ENCODE measurements at places on chromosomes 12 and 14.

DNA sequence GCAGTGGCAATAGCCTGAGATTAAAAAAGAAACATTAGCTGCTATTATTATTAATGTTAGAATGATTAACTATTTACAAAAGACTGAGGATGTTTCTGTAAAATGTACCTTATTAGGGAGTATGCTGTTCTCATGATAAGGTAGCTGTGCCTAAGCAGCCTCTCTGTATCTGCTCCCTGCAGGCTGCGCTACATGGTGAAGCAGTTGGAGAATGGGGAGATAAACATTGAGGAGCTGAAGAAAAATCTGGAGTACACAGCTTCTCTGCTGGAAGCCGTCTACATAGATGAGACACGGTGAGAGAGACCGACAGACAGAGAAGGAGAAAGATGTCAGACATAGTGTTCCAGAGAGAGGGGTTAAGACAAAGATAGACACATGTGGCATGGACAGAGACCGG, 17.4 kb downstream of the PDE1B start:
- no peak for DNase-seq

GRCh38 chr14:28629328-28630004, 137.1 kb upstream of the FOXG1 start:
- no peak for DNase-seq

- no peak for DNase-seq
These were observed 75.4 kb downstream of the BTG1 start for GRCh38 chr12:92070054-92070863.

- peak; percentile 61 for DNase-seq
These were observed 5.3 kb upstream of the PLEKHG3 start for GRCh38 chr14:64698903-64699302.

DNA sequence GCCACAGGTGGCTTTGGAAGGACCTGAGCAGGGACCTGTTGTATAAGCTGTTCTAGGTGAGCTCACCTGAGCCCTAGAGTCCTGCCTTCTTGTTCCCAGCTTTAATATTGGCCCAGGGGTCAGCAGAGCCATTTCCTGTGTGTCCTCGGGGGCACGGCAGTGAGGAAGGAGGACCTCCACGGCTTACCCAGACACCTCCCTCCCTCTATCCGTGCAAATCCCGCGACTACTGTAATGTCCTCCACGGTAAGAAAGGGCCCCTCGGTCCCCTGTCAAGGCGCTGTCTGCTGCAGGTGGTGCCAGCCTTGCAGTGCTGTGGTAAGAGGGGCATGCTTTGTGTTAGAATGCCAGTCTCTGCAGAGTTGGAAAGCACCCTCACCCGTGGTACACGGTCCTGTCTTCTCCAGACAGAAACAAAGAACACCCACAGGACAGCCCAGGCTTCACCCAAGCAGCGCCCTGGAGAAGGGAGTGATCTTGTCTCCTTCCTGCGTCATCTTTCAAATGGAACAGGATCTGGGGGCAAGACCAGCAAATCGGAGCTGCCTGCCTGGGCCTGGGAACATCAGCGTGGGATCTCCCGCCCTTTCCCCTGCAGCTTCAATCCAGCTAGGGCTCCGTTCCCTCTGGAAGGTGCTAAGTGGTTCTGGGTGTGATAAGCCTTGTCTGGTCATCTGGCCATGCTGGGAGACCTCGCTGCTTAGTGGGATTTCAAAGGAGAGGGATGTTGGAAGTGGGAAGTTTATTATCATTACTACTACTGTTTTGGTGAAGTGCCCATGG, 20.2 kb upstream of the FZD10 start:
- no peak for DNase-seq

GRCh38 chr12:2250797-2251196, 198.0 kb downstream of the CACNA1C start:
- no peak for DNase-seq

DNA sequence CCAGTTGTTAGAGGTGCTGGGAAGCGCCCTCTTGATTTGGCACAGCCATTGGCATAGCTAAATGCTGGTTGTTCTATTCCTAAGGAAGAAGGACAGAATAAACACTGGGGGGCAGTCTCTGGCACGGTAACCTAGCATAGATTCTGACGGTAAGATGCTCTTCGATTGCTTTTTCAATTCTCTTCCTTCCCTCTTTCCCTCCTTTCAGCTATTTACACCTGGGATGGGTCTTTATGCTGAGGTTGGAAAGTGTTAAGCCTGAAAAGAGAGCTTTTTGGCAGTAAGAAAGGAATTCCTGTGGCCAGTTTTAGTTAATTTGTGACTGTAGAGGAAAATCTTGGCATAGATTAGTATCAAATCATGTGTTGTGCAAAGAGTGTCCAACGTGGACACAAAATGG, 162.8 kb downstream of the SNAPC1 start:
- DNase-seq: peak; percentile 18

- no peak for DNase-seq
These were observed 57.1 kb downstream of the CCDC60 start for GRCh38 chr12:119391673-119392072.

- DNase-seq: no peak
These were observed 23.7 kb upstream of the OR6J1 start for GRCh38 chr14:22667881-22668280.

- no peak for DNase-seq
These were observed 28.3 kb downstream of the NGB start for GRCh38 chr14:77242752-77243151.

GRCh38 chr12:112549031-112549430, 130.3 kb downstream of the PTPN11 start:
- DNase-seq: no peak

DNA sequence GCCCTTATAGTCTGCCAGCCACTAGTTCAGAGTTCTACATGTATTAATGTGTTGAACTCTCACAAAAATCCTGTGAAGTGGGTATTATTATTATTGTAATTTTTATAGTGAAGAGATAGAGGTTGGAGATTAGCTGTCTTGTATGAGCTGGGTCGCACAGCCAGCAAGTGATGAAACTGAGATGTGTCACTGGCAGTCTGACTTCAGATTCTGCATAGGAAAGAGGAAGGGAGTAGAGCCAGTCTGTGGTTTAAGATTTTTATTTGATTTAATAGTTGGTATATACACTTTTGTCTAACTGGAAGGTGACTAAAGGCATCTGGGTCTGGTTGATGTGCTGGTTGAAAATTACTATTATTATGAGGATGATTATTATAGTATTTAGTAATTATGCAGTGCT, 5.8 kb upstream of the FRS2 start:
- no peak for DNase-seq

DNA sequence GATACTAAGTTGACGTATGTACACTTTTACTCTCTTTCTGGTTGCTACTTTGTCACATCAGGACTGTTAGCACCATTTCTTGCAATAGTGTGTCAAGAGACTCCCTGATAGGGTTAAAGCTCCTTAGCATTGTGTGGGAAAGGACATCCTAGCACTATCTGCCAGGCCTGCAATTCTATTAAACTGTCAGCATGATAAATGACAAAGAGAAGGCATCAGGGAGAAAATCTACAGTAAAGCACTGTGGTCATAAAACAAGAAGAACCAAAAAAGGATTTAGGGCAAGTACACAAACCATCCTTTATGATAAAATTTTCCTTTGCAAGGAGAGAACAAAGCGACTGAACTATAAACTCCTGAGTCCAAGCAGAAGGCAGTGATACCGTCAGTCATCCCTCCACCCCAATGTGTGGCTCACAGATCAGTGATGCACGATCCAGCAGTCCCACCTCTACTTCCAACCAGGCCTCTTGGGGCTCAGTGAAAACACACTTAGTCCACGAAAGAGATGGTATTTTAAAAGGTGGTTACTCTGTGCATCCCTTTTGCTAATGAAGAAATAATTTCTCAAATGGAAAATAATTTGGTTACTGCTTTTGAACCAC, 31.4 kb upstream of the SLC35F4 start:
- no peak for DNase-seq

- no peak for DNase-seq
These were observed 25.6 kb upstream of the DBX2 start for GRCh38 chr12:45076417-45077026.

DNA sequence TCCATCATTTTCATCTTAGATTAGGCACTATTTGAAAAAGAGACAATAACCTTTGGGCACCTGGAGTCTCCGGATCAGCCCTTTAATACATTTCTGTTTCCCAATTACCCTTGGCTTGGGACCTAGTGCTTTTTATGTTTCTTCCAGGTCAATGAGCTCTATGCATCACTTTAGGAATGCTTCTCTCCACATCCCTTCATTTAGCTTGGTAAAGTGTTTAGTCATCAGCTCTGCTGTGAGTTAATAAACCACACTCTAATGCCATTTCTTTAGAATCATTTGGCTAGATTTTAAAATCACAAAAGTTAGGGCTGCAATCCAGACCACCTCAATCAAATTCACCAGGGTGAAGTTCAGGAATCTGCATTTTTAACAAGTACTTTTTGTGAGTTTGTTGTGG, 41.7 kb downstream of the RASSF9 start:
- no peak for DNase-seq

DNA sequence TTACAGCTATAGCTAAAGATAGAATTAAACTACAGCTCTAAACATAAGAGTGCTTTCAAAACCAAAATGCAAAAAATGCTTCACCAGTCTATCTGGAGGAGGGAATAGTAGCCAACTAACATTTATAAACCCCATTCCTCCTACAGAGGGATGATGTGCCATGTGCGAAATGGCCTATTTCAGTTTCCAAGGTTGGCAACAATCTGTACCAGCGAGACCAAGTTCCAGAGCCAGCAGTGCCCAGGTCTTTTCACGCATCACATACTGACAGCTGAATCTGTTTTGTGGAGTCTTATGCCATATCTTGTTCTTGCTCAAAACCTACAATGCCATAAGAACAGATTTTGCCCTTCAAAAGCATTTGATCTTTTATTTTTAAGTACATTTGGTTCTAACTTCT, 24.5 kb downstream of the NELL2 start:
- no peak for DNase-seq

DNA sequence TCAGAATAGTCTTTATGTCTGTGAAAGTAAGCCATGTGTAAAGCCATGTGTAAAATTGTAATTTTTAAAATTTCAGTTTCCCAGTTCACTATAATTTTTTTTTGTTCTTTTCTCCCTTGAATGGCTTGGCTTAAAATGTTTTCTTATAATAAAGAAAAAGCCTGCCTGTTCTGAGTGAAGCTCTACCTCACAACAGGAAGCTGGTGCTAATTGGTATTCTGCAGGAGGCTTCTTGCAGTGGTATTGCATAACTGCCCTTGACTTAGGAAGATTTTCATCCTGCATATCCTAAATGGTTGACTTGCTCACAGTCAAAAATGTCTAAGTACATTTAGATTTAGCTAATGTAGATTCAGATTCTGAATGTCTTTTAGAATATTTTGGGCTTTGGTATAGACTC, 49.5 kb downstream of the ATP2A2 start:
- no peak for DNase-seq

DNA sequence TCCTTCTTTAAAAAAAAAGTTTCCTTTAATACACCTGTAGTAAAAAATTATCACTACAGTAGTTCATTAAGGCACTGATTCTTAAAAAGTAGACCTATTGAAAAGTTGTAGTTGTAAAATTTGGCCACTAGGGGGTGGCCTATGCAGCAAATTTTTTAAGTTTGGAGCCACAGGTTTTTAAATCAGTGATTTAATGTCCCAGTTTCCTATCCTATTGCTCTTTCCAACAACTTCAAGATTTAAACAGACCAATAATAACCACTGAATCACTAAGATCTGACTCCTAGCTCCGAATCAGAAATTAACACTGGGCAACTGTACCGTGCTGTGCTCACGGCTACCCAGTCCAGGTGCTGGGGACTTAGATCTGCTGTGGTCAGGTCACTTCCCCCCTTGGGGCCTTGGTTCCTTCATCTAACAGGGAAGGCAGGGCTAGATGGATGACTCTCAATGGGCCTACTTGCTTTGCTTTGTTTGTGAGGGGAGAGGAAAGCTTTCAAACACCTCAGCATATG, 279.3 kb downstream of the MED13L start:
- DNase-seq: peak; percentile 40

DNA sequence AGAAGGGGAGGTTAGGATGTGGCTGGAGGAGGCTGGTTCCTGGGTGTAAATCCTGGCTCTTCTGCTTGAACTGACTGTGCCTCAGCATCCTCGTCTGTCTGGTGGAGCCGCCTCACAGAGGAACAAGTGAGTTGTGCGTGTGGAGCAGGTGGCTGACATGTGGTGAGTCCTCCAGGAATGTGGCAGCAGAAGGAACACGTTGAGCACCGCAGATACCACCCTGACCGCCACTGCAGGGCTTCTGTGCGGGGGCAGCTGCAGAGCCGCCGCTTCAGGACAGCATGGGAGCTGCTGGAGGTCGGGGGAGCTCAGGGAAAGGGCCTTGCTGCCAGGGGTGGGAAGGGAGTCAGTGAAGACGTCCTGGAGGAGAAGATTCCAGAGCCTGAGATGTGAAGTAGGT, 48.9 kb downstream of the TRAF3 start:
- no peak for DNase-seq

DNA sequence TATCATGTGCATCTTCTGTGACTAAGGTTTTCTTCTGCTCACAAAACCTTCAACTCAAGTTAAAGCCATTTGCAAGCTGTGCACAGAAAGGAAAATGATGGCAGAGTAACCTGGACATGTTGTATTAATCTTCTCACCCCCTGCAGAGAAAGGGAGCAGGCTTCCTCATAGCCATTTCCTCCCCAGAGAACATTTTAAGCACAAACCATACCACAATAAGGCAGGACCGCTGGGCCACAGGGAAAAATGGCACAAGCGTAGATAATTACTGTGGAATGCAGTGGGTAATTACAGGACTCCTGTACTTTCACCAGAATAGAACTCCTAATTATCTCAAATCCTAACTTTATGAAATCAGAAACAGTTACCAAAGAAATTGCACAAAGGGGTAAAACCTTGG, 215.7 kb downstream of the KIF21A start:
- no peak for DNase-seq

- peak; percentile 77 for DNase-seq
These were observed 36.7 kb upstream of the IL22 start for GRCh38 chr12:68290126-68290525.

DNA sequence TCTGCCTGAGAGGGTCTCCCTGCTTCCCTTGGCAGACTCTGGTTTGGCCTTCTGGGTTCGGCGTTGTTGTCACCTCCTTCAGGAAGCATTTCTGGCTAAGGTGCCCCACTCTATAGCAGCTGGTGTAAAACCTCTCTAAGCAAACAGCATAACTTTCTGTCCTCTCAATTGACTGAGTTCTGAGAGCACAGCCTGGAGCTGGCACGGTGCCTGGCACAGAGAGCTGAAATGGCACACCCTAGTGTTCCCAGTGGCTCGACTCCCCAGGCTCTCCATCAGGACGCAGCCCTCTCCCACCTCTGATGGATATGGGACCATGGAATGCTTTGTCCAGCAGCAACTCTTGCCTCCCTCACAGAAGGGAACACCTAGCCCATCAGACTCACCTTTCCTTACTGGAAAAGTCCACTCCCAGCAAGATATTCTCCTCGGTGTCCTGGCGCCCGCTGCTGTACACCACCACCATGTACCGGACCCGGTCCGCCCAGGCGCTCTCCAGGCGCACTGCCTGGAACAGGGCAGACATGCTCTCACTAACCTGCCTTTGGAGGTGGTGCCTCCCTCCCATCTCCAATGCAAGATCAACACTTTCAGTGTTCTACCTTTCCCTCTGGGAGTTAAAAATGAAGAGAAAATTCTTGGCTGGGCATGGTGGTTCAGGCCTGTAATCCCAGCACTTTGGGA, 40.6 kb downstream of the SSH1 start:
- DNase-seq: no peak

- DNase-seq: no peak
These were observed 184.8 kb downstream of the PIK3C2G start for GRCh38 chr12:18446061-18446644.

GRCh38 chr12:126488806-126489205, 1423.6 kb downstream of the AACS start:
- DNase-seq: no peak

GRCh38 chr14:89912667-89913211, 41.8 kb downstream of the EFCAB11 start:
- no peak for DNase-seq
